ENCODE measurements at places on chromosomes 16 and 17.

- DNase-seq, result no peak
These were observed 26.5 kb downstream of the GNPTG start for GRCh38 chr16:1378087-1378803.

DNA sequence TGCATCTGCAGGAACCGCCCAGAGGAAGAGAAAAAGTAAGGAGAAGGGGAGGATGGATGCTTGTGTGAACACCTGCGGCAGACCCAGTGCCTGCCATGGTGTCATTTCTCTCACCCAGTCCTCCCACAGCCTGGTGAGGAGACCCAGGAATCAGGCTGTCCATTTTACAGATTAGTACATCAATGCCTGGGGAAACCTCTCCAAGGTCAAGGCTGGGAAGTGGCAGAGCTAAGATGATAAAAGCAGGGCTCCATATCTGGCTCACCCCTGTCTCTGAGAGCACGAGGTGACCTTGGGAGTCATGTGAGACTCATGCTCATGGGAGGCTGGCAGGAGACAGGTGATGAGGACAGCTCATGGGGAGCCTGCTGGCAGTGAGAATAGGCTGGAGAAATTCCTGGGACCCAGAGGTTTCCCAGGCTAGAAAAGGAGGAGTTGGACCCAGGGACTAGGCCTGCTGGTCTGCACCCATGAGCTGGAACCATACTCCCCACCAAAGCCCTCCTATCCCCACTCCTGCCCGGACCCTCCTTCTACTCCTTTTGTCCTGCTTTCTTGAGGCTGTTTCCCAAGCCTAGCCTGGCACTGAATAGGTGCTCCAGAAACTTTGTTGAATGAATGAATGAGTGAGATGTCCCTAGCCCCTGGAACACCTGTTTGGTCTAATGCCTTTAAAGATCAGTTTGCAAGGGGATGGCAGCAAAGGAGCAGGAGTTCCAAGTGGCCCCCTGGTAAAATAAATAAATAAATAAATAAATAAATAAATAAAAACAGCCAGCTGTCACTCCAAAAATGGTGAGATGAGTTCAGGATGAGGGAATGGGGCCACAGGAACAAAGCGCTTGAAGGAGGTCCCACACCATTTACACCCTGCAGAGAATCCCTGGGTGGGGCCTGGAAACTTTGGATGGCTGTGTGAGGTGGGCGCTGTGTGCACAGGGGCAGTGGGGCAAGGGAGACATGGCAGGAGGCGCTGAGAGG is 1.6 kb downstream of the ZNF629 start:
- no peak for DNase-seq

- DNase-seq, result no peak
These were observed at the start of gene CCR7 for GRCh38 chr17:40564883-40565768. TSS of gene CCR7 (minus strand) at chr17:40565472. CDS start at chr17:40565409, 63 bp downstream.

GRCh38 chr17:57032343-57032742 is 52.7 kb upstream of the AKAP1 start:
- no peak for DNase-seq

DNA sequence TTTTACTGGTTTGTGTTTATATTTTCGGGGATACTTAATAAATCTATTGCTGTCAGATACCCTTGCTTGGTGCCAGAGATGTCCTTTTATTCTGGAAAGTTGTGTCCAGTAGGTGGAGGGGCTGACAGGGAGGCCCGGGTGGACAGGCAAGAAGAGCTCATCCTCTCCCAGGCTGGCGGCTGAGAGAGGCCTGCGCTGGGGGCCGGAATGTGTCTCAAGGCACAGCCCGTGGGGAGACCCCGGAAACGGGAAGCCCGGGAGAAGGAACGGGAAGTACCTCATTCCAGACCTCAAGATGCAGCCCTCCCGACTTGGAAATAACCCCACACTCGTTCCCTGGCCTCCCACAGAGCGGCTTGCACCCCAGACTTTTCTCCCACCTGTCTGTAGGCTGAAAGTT is 12.5 kb upstream of the DEF8 start:
- DNase-seq, result no peak

DNA sequence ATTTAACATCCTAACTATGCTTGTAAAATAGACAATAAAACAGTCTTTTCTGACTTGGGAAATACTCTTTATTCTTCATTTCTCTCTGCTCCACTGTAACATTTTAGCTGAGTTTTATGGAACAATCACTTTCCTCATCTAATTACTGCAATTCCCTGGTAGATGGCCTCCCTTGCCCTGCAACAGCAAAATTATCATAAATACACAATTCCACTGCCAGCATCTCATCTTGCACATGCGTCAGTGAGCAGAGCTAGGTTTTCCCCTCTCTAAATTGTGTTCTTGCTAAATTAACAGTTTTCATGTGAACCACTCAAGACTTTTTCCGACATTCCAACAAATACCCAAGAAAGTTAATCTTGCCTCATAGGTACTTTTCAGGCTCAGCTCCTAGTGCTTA is 920.9 kb upstream of the GOT2 start:
- no peak for DNase-seq

GRCh38 chr17:8801135-8801840 is 2.1 kb upstream of the MFSD6L start:
- DNase-seq, result no peak

DNA sequence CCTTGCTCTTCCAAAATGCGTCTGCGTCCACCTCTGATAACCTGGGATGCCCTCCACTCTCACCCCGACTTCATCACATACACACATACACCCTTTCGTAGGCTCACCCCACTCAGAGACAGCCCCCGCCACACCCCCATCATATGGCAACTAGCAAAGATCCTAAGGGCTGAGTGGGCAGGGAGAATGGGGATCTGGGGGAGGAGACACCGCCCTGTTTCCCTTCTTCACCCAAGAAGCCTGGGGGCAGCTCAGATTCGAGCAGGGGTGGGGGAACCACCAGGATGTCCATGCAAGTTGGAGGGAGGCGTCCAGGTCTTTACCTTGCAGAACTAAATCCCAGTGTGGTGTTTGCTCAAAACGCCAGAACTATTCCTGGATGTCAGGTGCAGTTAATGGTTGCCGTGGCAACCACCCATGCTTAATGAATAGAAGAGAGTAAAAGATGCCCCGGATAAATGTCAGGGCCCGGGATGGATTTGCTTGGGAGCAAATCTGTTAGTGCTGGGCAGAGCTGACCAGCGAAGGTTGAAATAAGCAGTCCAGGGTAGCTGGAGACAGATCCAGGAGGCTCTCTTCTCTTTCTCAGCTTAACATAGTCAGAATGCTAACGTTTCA is 72.8 kb downstream of the CACNG3 start:
- no peak for DNase-seq

- DNase-seq, result no peak
These were observed 504 bp downstream of the FOXC2 start for GRCh38 chr16:86566966-86567700.

DNA sequence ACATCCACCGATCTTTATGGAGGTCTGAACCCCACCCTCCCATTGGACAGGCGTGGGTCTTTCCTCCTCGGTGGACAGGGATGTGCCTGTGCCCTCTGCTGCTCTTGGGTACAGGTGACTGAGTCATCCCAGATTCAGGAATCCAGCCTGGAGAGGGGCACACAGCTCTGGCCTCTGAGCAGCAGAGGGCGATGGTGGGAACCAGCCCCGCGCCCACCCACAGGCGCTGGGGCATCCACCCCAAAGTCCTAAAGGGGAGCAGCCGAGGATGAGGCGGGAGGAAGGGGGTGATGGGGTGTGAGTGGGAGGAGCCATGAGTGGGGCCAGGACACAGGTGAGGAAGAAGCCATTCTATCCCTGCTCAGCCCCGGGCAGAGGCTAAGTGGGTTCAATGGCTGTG is 35.0 kb downstream of the ENGASE start:
- no peak for DNase-seq

- no peak for DNase-seq
These were observed 21.6 kb downstream of the POLR3E start for GRCh38 chr16:22318690-22319358.

DNA sequence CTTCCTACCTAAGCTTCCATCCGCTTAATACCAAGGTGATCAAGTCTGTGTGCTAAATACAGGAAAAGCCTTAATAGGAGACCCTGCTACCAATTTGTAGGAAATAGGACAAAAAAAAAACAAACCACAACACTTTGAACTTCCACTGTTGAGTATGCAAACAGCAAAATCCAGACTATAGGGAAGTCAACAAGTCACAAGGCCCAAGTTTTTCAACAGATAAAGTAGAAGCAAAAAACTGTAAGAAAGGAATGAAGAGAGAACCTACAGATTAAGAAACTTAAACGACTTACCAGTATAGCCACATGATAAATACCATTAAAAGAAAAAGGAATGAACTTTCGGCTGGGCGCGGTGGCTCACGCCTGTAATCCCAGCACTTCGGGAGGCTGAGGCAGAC is 7.4 kb downstream of the USP22 start:
- DNase-seq, result no peak

DNA sequence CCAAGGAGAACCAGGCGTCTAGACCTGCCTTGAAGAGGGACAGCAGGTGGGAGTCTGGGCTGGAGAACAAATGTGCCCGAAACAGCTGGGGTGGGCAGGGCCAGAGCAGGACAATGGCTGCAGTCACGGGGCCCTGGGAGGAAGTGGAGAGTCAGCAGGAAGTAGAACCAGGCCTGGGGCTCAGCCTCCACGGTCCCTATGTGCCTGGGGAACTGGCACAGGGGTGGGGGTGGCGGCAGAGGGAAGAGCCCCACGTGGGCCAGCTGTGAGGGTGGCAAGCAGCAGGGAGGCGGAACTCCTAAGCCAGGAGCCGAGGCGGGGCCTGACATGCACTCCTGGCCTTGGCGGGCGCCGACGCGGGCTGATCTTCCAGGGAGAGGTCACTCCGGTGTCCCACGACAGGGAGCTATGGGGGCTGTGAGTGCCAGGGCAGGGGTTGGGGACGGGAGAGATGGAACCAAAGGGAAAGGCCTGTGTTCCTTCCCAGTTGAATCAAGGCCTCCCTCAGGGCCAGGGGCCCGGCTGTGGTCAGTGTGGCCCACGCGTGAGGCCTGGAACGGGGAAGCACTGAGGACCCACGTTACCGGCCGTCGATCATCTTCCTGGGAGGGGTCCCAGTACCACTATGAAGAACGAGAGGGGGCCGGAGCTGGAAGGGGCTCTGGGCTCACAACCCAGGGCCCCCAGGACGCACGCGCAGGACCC is 42.7 kb downstream of the TIMM22 start:
- DNase-seq, result no peak

DNA sequence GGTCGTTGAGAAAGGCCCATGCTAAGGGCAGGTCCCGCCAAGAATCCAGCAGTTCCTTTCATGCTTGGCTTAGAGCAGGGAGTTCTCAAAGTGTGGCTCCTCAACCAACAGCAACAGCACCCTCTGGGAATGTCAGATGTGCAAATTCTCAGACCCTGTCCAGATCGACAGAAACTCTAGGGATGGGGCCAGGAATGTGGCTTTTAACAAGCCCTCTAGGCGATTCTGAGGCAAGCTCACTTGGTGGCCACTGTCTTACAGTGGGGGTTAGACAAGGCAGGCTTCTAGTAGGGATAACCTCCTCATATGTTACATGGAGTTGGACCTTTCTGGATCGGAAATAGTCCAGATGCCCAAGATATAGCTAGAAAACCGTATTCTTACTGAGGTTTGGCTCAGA is 144.8 kb downstream of the ZFHX3 start:
- DNase-seq, result no peak

GRCh38 chr16:87409781-87410180 is 17.6 kb downstream of the MAP1LC3B start:
- no peak for DNase-seq

- no peak for DNase-seq
These were observed 12.7 kb downstream of the NDUFAF8 start for GRCh38 chr17:81251709-81252301.

DNA sequence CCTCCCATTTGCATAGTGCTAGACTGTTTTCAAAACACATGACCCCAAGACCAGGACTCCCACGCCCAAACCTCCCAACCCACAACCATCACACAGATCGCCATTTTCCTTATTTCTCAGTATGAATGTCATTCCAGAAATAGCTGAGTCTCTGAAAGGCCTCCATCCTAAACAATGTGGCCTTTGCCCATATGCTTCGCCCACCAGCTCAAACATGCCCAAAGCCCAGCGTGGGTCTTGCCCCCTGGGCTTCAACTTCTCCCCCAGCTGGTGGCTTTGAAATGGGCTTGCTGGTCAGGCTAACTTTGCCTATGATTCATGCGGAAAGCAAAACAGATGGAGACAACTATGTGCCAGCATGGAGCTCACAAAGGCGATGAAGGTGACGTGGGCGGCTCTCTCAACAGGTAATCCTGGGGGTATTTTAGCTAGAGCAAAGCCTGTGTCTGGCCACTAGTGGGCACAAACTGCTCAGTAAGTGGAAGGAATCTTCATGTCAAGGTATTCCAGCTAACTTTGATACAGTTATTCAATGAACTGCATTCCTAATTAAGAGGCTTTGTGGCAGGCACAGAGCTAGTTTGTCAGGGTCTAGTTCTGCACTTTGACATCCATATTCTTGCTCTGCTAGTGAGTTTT is 17.1 kb downstream of the PMP22 start:
- DNase-seq, result no peak

DNA sequence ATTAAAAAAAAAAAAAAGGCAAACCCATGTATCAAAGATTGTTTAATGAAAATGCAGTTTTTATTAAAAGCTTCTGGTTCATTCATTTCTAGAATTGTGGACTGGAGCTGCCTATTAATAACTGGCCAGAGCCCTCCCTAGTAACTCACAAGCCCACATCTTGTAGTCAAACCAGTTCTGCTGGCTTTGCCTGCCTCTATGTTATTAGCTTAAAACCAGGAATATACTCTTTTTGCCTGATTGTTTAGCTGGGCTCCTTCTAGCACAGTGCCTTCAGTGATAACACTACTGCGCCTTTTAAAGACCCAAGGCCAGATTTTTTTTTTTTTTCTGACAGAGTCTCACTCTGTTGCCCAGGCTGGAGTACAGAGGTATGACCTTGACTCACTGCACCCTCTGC is 26.0 kb downstream of the TAC4 start:
- DNase-seq, result no peak

DNA sequence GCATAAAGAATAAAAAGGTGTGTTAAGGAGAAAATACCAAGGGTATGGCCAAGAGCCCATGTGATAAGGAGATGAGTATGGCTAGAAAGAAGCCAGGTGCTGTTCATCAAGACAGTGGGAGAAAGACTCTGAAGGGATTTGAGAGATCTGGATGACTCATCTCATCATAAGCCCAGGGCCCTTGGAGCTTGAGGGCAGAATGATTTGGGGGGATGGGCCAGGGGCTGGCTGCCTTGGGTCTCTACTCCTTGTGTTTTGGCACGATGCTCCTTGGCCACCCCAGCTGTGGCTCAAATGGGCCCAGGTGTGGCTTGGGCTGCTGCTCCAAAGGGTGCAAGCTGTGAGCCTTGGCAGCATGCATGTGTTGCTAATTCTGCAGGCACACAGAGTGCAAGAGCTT is 14.5 kb upstream of the TNFRSF13B start:
- DNase-seq, result no peak
